T-helper 2 cell treated with Interferon-gamma antibody and Interleukin-4, amounts not matched to agents 100 ng/mL and 5 ng/mL, for 36 hours (primary cell): ENCODE measurements at places on chromosomes 16 and 17. TPM values are rescaled to one million over a fixed set of nuclear protein-coding genes. Genes with fewer than 3 reads are reported as not detected.

BLTP2 gene
- total RNA-seq: 161 and 163 TPM in 2 replicates

PRAC1 gene
- total RNA-seq: not detected in 2 replicates

WFDC1 gene
- not detected in 2 replicates for total RNA-seq

GDPD3 gene
- 7.7 and 8.7 TPM in 2 replicates for total RNA-seq

FZD2 gene
- total RNA-seq: 0.30 and 0.52 TPM in 2 replicates

SLFN12L gene
- total RNA-seq: 105 and 106 TPM in 2 replicates
